Lung (tissue), 17 donors: ENCODE measurements at places on chromosomes 1 and 21. TPM values are rescaled to one million over a fixed set of nuclear protein-coding genes. Genes with fewer than 3 reads are reported as not detected.

The AURKAIP1 gene
- polyA plus RNA-seq, result 208 TPM

The ADGRL2 gene
- 32.5 TPM for polyA plus RNA-seq

The CFAP141 gene
- polyA plus RNA-seq, result 8.4 TPM

The PDC gene
- not detected for polyA plus RNA-seq

The LSS gene
- polyA plus RNA-seq, result 88.0 TPM

The PEAR1 gene
- polyA plus RNA-seq, result 7.6 TPM

The TEDDM1 gene
- polyA plus RNA-seq, result not detected

The FAM89A gene
- 27.1 TPM for polyA plus RNA-seq

The KCNK1 gene
- 8.9 TPM for polyA plus RNA-seq

The ESRRG gene
- polyA plus RNA-seq, result 0.19 TPM

The LINGO4 gene
- 0.12 TPM for polyA plus RNA-seq

The TNFRSF4 gene
- polyA plus RNA-seq, result 8.5 TPM

The S1PR1 gene
- 35.2 TPM for polyA plus RNA-seq

The CCDC27 gene
- polyA plus RNA-seq, result not detected

The GJA4 gene
- polyA plus RNA-seq, result 16.1 TPM

The CCDC181 gene
- 4.5 TPM for polyA plus RNA-seq

The L1TD1 gene
- 0.28 TPM for polyA plus RNA-seq

The ITPKB gene
- 9.9 TPM for polyA plus RNA-seq

The DCST1 gene
- not detected for polyA plus RNA-seq

The JAM2 gene
- polyA plus RNA-seq, result 11.1 TPM

The FAM72D gene
- 0.35 TPM for polyA plus RNA-seq

The OVAAL gene
- polyA plus RNA-seq, result not detected

The MYBPHL gene
- 0.34 TPM for polyA plus RNA-seq

The CRYAA gene
- not detected for polyA plus RNA-seq

The GBP6 gene
- polyA plus RNA-seq, result 1.3 TPM

The FAM72B gene
- 0.39 TPM for polyA plus RNA-seq

The RNF186 gene
- polyA plus RNA-seq, result not detected

The DMBX1 gene
- polyA plus RNA-seq, result not detected

The LCA5L gene
- polyA plus RNA-seq, result 3.0 TPM

The FOXO6 gene
- polyA plus RNA-seq, result 0.22 TPM
